CD4-positive, alpha-beta T cell treated with Interleukin-1 beta for 1 hour (primary cell): ENCODE measurements at places on chromosomes 2 and 18.

GRCh38 chr2:141529659-141530058 is 601.2 kb downstream of the LRP1B start:
- DNase-seq, result no peak

DNA sequence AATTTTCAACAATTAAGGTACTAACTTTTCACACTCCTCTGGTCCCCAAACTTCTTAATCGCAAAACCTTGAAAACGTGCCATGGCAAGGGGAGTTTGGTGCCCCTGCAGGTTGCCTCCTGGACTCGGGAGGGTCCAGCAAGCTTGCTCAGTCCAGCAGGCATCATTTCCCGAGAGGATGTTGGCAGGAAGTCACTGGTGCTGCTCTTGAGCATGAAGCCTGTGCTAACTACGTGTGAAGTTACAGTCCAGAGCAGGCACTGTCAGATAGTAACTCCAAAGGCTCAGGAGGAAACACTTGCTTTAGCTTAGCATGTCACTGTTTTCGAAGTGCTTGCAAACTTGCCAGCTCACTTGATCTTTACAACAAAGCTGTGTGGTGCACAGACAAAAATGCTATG is 215.4 kb downstream of the MYCN start:
- DNase-seq, result no peak

DNA sequence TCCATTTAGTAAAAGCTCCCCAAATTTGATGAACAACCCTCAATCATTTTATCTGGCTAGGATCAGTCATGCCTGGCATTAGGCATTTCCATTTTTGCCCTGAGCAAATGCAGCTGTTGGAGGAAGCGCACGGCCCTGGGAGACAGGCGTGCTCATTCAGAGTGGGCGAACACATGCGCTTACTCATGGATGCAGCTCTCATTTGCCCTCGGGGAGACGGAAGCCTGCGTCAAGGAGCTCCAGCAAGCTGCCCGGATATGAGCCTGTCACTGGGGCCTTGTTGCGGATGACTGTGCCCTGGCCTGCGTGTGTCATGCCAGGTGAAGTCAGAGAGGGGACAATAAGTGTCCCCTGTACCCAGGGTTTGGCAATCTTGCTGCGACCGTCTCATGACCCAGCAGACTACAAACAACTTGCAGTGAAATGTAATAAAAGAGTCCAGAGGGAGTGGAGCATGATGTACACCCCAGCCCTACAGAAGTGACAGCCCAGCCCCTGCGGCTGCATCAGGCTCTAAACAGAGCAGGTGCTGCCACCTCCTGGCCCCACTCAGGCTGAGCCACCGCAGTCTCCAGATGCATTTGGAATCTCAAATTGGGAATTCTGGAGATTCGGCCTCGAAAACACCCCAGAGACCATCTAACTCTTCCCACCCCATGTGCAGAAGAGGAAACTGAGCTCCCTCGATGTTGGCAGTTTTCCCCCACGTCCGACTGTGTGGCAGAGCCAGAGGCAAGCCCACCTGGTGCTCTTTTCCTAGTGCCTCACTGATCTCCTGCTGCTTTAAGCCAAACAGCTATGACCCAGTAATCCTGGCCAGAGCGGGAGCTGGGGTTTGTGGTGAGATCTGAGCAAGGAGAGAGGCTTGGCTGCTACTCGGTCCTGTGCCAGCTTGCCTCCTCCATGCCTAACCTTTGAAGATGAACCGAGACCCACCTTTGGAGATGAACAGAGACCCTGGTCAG is 105.0 kb upstream of the ALK start:
- no peak for DNase-seq

DNA sequence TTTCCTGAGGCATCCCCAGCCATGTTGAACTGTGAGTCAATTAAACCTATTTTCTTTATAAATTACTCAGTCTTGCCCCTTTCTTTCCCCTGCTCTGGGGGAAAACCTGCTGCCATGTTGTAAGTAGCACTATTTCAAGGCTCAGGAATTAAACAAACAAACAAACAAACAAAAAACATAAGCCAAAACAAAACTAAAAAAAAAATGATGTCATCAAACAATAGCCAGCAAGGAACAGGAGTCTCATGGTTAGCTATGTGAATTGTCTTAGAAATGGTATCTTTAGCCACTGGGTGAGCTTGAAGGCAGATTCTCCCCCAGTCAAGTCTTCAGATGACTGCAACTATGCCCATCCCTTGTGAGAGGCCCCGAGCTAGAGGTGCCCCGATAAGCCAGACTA is 823.4 kb upstream of the ZEB2 start:
- no peak for DNase-seq

DNA sequence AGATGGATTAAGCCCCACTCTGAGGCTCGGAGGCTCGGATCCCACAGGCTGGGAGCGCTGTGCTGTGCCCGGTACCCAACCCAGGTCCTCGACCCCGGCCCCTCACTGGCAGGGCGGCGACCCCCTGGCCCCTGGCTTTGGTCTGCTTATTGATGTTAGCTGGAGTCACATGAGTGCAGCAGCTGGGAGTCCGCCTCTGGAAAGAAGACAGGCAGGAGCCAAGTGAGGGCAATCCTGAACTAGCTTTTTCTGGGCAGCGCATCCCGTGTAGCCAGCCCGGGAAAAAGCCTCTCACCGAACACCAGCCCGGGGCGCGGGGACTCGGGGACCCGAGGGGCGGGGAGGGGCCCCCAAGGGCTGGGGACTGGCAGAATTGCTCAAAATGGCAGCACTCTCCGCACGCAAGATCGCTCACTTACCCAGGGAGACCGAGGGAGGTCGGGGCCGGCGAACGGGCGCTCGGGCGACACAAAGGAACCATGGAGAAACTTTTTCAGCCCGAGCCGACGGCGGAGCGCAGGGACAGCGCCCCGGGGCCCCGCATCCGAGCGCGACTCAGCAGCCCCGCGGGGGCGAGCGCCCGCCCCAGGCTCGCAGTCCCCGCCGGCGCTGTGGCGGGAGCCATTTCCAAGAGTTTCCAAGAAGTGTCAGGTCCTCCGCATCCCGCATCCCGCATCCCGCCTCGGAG is 567 bp downstream of the TMEM200C start:
- DNase-seq, result no peak

DNA sequence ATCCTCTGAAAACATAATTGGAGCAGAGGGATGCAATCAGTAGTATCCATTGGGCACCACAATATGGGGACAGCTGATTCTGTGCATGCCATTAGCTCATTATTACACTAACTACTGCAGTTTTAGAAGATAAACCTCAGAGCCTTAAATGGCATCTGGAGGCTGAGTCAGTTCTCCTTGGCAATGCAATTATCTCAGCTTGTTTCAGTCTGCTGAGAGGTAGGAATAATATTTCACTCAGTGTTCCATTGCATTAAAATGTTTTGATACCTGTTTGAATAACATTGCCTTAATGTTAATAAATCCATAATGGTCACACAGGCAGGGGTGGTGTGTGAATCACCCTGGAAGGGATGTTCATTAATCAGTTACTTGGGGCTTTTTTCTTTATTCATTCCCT is 309.6 kb downstream of the LRRTM1 start:
- DNase-seq, result no peak

DNA sequence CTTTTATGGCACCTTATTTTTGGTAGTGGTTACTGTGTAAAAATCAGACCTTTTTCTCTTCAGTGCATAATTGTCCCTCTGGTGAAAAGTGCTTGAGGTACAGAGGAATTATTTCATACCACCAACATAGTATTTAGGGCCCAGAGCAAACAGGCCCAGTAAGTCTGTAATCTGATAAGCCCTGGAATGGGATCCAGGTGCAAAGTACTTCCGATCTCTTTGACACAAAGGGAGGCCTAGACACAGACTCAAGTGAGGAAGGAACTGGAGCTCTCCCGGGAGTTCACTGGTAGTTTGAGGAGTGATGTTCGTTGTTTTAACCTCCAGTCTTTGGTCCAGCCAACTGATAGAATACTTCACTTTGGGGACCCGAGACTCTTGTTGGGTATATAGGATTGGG is 57.4 kb downstream of the RAB31 start:
- DNase-seq, result no peak

GRCh38 chr2:180564051-180564450 is 416.4 kb upstream of the UBE2E3 start:
- no peak for DNase-seq

GRCh38 chr2:10274983-10275802 is 27.5 kb upstream of the HPCAL1 start:
- no peak for DNase-seq

DNA sequence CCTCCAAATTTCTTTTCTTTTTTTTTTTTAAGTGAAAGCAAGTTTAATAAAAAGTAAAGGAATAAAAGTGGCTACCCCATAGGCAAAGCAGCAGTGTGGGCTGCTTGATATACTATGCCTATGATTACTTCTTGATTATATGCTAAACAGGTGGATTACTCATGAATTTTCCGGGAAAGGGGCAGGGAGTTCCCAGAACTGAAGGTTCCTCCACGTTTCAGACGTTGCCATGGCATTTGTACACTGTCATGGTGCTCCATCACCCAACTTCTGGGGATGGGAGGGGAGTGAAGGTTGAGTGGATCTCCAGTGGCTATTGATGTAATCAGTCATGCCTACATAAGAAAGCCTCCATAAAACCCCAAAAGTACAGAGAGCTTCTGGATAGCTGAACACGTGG is 176.2 kb downstream of the CYP26B1 start:
- no peak for DNase-seq

DNA sequence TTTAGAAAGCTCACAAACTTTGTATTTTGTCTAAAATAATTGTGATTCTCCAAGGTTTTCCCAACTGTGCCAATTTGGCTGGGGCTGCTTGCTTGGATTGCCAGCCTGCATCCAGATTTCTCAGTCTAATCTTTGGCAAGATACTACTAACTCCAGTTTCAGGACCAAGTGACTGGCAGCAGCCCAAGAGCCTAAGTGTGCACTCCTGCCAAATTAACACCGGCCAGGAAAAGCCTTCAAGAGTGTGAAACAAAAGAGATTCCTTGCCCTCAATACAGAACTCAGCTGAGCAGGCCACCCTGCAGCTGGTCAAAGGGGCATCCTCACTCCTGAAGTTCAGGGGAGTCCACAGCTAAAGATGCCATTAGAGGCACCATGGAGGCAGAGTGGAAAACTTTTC is 589.0 kb upstream of the ACVR2A start:
- DNase-seq, result no peak

- no peak for DNase-seq
These were observed 129.3 kb downstream of the HDAC4 start for GRCh38 chr2:239271471-239271870.
